ENCODE measurements at places on chromosomes 11 and 22.
A peak's percentile ranks its signal among the peaks of the same experiment; 100 is the strongest.

DNA sequence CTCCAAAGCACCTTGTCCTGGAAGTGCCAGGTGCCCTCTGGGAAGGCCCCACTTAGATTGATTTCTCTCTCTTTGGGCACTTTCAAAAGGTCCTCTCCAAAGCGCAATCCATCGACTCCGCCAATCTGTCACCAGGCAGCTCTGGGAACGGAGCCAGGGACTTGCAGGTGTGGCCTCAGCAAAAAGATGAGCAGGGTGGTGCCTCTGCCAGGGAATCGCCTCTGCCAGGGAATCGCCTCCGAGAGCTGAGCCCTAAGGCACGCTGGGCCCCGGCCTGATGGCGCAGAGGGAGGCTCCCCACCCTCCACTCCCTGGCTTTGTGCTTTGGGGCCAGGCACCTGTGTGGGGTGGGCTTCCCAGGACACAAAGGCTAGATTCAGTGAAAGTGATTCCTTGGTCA, 1391.3 kb downstream of the TBC1D22A start:
- peak; percentile 36 for DNase-seq

- no peak for DNase-seq
These were observed 1470.5 kb downstream of the BRD1 start for GRCh38 chr22:48357196-48357595.

GRCh38 chr22:47041271-47042115, 279.0 kb downstream of the TBC1D22A start:
- no peak for DNase-seq

GRCh38 chr11:29527391-29527936, 489.4 kb downstream of the KCNA4 start:
- peak; percentile 8 for DNase-seq

- DNase-seq: peak; percentile 70
These were observed 34.6 kb upstream of the SHANK2 start for GRCh38 chr11:71286701-71287643.

GRCh38 chr22:24810043-24810749, 4.2 kb downstream of the SGSM1 start:
- no peak for DNase-seq

DNA sequence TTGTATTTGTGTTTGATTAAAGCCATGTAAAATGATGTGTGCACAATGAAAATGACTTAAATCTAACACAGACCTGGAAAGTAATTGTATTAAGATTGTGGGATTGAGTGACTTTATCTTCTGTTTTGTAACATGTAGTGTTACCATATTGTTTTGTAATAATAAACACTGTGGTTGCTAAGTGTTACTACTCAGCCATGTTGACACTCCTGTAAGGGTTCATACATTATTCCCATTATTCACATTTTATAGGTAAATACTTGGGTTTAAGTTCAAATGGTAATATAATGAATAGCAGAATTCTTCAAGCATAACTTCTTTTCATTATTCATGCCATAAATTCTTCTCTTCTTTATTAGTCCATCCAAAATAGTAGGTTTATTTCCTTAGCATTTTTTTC, 69.0 kb downstream of the ZC3H12C start:
- no peak for DNase-seq

- DNase-seq: no peak
These were observed 257.8 kb upstream of the B3GAT1 start for GRCh38 chr11:134669796-134670195.

All from SW480 (cell line).